ENCODE measurements at places on chromosomes 2 and 18.

DNA sequence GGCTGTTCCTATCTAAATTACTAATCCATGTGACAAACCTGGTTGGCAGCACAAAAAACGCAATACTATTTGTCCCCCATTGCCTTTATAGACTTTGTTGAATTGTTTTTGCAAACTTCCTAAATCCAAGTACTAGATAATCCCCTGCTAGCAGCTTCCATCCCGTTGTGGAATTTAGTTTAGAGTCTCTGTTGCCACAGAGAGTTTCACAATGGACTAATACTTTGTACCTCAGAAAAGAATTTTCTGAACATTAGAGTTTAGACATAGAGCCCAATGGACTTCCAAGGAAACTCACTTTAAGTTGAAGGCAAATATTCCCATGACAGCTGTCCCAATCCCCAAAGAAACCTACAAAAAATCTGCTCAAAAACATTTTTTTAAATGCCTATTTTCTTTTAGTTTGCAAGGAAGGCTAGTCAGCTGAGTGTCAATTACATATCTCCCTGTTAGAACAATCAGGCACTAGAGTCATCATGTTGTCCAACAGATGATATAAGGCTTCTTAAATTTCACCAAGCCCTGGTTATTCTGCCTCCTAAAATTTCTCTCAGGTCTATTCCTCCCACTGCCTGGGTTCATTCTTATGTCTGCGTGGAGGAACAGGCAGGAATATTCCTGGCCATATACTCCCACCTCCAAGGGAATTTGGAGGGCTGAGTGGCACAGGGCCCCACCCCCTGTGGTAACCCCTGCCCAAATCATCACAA, 27.2 kb downstream of the RNF152 start:
- DNase-seq = no peak

GRCh38 chr18:49798001-49798400, 15.3 kb downstream of the ACAA2 start:
- no peak for DNase-seq

DNA sequence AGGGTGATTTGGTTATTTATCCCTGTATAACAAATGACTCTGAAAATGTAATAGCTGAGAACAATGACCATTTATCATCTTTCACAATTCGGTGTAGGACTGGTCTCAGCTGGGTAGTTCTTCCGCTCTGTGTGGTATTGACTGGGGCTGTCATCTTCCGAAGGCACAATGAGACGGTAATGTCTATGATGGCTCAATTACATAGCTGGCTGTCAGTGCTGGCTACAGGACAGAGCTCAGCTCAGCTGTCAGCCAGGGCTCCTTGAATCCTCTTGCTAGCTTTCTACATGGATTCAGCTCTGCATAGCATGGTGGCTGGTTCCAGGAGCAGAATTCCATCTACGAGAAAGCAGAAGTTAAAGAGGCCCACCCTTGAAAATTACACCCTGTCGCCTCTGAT, 483.8 kb downstream of the TDRD15 start:
- no peak for DNase-seq

GRCh38 chr2:99489063-99489760, 605 bp downstream of the REV1 start:
- DNase-seq = peak; percentile 60

GRCh38 chr2:56040834-56041233, 117.3 kb upstream of the EFEMP1 start:
- no peak for DNase-seq

GRCh38 chr2:174002679-174003078, 37.5 kb upstream of the SP3 start:
- DNase-seq = no peak

GRCh38 chr2:154455866-154456265, 242.6 kb upstream of the KCNJ3 start:
- no peak for DNase-seq

DNA sequence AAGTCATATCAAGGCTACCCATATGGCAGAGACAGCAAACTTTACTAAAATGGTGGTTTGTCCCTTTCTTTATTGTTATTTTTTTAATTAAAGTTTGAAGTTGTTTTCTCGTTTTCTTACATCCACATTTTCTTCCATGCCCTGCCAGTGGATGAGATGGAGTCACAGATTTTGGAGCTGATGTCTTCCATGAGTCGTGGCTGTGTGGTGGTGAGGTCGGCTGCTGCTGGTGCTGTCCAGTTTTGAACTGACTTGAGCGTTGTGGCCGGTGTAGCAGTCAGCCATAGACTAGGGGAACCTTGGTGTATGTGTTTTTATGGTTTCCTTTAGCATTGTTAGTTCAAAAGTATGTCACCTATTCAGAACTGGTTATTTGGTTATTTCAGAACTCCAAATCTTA, 182.8 kb downstream of the SH3RF3 start:
- no peak for DNase-seq

GRCh38 chr18:44709307-44710126, 28.8 kb downstream of the SETBP1 start:
- DNase-seq = no peak

GRCh38 chr2:216687646-216688045, 7.7 kb downstream of the IGFBP5 start:
- peak; percentile 16 for DNase-seq

- DNase-seq = peak; percentile 50
Observed at GRCh38 chr2:232325324-232326273, 53.0 kb upstream of the ALPP start.

DNA sequence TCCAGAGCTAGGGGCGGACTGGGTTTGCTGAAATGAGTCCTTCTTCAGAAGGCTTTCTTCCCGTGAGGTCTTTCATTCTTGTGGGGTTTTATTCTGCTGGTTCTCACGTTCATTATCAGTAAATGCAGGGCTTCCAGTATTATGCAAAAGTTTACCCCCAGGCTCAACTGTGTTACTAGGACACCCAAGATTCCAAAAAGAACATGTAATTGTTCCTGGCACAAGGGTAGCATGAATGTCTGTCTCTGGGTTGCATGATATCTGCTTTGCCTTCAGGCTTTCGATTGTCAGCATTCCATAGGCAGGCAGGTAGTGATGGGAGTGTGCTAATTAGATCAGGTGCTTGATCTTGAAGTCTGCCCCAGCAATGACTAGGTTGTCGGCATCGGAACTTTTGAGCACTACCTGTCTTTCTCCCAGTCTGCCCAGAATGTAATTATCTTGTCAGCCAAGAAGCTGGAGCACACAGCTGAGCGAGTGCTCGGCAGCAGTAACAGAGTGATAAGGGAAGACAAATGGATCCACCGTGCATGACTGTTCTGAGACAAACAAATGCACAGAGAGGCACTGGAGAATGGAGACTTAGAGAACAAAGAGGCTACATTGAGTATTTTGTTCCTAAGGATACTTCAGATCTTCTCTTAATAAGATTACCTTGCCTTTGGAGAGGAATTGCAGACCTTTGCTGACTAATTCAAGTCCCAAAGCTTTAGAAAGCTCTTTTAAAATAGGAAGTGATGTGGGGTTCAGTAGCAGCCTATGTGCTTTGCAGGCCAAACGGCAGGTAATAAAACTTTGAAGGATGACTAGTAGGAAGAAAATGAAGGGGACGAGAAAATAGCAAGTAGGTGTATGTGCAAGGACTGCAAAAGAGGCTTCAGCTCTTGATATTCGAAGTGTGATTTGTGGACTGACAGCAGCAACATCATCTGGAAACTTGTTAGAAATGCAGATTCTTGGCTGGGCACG, 41.9 kb downstream of the ITGB6 start:
- DNase-seq = no peak

GRCh38 chr18:23258566-23259469, 123.5 kb downstream of the CABLES1 start:
- no peak for DNase-seq

DNA sequence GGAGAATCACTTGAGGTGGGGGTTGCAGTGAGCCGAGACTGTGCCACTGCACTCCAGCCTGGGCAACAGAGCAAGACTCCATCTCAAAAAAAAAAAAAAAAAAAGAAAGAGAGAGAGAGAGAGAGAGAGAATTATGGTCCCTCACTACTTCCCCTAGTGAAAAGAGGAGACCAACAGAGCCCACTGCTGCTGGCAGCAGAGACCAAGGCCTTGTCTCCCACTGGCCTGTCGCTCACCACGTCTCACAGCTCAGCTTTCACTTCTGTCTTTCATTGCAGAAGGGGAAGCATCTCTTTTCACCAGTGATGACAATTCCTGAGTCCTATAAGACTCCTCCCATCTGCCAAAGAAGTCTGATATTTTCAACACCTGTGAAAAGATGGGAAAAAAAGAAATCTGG, 81.3 kb downstream of the CLHC1 start:
- DNase-seq = no peak

DNA sequence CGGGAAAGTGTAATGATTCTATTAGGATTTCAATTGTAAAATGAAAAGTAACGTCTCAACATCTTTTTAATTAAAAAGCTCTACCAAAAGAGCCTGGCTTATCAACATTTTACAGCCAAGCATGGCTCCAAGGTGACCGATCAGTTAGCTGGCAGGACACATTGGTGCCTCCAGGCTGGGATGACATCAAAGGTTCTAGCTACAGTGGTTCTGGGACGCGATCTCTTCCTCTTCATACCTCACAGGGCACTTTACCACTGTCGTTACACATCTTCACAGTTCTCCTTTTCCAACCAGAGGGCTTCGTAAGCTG, 693 bp downstream of the ORC2 start:
- DNase-seq = no peak

GRCh38 chr2:162382278-162382677, 38.3 kb downstream of the GCA start:
- DNase-seq = no peak

GRCh38 chr2:135512099-135512498, 18.9 kb downstream of the ZRANB3 start:
- no peak for DNase-seq

DNA sequence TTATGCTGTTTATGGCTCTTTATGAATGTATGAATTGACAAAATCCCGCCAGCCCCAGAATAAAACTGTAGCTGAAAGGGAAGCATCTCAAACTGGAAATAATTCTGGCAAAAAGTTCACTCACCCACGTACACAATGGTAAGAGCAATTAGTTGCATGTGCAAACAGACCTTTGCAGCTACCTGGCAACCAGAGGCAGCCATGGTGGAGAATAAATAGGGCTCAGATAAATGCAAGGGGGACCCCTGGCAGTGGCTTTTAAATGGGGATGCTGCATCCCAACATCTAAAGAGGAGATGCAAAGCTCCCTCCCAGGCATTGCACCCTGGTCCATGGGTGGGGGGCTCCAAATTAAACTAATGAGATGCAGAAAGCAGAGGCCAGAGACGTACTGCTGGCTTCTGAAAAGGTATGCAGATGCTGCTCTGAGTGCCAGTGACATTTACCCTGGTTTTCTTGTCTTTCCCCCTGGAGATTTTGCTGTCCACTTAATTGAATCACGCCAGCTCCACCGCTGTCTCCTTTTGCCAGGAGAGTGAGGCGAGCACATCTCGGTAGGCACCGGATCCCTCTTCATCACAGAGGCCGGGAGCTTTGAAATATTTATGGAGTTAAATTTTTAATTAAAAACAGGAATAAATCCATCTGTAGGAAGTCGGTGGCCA, 126.6 kb upstream of the NRP2 start:
- no peak for DNase-seq

DNA sequence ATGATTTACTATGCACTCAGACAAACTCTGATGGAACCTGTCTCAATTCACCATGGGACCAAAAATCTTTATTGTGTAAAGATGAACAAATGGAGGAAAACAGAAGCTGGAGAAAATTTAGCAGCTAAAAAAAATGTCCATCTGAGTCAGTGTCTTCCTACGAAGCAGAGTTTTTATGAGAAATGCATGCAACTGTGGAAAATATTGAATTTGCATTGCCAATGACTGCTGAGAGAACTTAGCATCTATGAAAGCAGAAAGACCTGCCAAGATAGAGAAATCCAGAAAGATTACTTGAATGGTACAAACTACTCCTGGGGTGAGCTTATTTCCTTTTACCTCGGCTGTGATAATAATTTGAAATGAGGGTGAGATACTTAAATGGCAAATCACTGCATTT, 289.7 kb upstream of the GCFC2 start:
- DNase-seq = no peak

DNA sequence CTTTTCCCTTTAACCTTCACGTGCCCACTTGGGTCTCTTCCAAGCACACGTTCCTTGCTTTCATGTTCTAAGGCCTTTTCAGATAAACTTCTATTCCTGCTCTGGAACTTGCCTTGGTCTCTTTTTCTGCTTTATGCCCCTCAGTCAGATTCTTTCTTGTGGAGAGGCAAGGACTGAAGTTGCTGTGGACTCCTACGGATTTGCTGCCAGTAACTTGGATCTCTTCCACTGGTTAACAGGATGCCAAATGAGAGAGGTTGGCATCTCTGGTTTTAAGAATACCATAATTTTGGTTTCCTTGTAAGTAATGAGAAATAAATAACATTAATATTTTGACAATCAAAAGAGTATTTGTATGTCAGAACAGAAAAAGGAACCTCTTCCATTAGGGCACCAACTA, 33.0 kb downstream of the COMMD1 start:
- DNase-seq = no peak

GRCh38 chr2:31013301-31013700, 124.9 kb downstream of the GALNT14 start:
- DNase-seq = no peak

GRCh38 chr2:107808959-107809358, 17.7 kb upstream of the RGPD4 start:
- no peak for DNase-seq

- no peak for DNase-seq
Observed at GRCh38 chr2:128685841-128686496, 367.3 kb upstream of the HS6ST1 start.

GRCh38 chr2:86414996-86415395, 26.2 kb upstream of the KDM3A start:
- no peak for DNase-seq

DNA sequence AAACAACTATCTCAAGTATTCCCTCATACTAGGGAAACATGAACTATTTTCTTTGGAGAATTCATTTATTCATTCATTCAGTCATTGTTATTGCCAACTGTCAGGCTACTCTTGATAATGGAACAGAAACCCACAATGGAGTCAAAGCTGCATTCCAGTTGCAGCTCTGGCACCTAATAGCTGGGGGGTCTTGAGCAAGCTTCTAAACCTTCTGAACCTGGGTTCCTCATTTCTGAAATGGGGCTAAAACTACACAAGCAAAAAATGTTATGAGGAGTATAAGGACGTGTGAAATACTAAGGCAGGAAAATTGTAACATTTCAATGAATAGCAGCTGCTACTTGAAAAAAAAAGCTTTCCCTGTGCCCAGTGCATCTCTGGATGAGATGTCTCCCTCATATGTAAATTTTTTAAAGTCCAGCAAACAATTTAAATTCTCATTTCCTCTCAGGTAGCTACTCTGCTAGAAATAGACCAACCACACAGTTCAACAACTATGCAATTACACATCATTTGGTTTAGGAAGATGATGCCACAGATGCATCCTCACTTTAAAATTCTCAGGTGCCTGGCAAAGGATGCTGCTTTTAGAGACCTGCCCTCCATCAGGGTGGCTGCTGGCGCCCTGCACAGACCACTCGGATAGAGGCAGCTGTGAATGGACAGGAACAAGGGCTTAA, 38.5 kb downstream of the SPRED2 start:
- no peak for DNase-seq

- peak; percentile 82 for DNase-seq
Observed at GRCh38 chr2:219289537-219290361, 10.6 kb downstream of the DNAJB2 start.

DNA sequence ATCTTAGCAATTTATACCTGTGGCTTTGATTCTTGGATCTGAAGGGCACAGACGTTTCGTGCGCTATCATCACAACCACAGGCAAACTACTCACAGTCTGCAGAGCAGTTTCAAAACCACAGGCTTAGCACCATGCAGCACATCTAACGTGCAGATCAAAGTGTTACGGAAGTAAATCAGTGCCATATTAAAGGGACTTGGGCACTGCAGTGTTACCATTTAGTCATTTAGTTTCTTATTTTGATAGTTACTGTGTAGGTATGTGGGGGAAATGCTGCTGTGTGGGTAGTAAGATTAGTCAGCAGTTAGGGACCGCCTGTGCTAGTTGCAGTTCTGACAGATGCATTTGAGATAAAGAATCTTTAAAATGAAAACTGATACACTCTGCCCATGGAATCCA, 384.0 kb downstream of the NBAS start:
- no peak for DNase-seq

Measured in ACHN (cell line).